WTC11 (cell line): ENCODE measurements at places on chromosomes 5 and 9. TPM values are rescaled to one million over a fixed set of nuclear protein-coding genes. Genes with fewer than 3 reads are reported as not detected.

Gene ECSCR
- 1.8 to 2.7 TPM (median 2.3 TPM) in 3 replicates for total RNA-seq

Gene CCDC171
- total RNA-seq = 2.8 to 4.1 TPM (median 2.9 TPM) in 3 replicates

Gene NPR2
- 10.1 to 14.1 TPM (median 12.6 TPM) in 3 replicates for total RNA-seq

Gene FOXI1
- total RNA-seq = not detected in 3 replicates

GRCh38 chr5:86824637-86825036 lies 206.9 kb downstream of the COX7C start:
- no peak for DNase-seq
- H3K36me3 ChIP-seq = no peaks in the 10 kb centered on the region
- no peak overlapping the region for H3K4me3 ChIP-seq
- no peak overlapping the region; the same call in 1 of the 2 replicates for H3K27ac ChIP-seq
- H3K27me3 ChIP-seq = no peaks in the 10 kb centered on the region

DNA sequence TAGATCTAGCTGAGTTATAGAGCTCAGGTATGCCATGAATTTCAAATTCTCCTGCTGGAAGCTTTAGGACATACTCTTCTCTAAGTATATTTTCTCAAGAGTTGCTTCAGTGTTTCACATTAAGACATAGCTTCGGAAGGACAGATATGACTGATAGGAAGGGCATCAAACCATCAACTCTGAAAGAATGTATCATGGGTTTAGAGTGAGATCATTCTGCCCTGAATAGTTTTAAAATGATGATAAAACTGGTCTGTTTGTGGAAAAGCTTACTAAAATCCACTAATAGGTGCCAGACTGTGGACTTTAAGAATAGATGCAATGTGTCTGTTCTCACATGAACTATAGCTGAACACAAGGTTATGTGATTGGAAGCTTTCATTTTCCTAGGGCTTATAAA lies 8.4 kb downstream of the SPEF2 start:
- no peak overlapping the region for H3K4me3 ChIP-seq
- peaks cover 9% of the 10 kb centered on the region for H3K27me3 ChIP-seq
- H3K36me3 ChIP-seq = no peaks in the 10 kb centered on the region
- H3K4me1 ChIP-seq = no peaks in the 10 kb centered on the region
- DNase-seq = no peak

DNA sequence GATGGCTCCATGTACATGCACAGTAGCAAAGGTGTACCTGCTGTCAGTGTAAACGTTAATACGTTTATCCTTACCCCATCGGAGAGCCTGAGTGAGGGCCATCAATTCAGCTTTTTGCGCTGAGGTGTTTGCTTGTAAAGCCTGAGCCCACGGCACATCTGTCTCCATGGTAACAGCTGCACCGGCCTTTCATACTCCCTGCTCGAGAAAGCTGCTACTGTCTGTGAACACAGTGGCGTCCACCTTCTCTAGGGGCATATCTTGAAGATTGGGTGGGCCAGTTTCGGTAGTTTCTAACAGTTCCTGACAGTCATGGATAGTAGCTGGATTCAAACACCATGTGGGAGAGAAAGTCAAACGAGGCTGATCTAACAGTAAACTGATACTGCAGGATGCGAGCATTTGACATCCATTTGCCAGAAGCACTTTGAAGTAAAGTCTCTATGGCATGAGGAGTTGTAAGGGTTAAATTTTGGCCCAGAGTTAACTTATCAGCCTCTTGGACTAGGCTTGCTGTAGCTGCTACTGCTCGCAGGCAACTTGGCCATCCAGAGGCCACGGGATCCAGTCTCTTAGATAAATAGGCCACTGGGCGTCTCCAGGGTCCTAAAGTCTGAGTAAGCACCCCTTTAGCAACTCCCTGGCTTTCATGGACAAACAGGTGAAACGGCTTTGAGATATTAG lies 21.0 kb upstream of the RHOBTB3 start:
- no peaks in the 10 kb centered on the region for H3K36me3 ChIP-seq
- H3K27ac ChIP-seq = no peak overlapping the region
- H3K4me1 ChIP-seq = peaks cover 20% of the 10 kb centered on the region

- H3K27me3 ChIP-seq = no peaks in the 10 kb centered on the region
- no peak overlapping the region for H3K27ac ChIP-seq
- no peak overlapping the region for H3K4me3 ChIP-seq
- H3K4me1 ChIP-seq = peaks cover 42% of the 10 kb centered on the region
- H3K36me3 ChIP-seq = no peaks in the 10 kb centered on the region
- DNase-seq = no peak
These were observed 130.8 kb downstream of the MACIR start for GRCh38 chr5:103389357-103389756.

DNA sequence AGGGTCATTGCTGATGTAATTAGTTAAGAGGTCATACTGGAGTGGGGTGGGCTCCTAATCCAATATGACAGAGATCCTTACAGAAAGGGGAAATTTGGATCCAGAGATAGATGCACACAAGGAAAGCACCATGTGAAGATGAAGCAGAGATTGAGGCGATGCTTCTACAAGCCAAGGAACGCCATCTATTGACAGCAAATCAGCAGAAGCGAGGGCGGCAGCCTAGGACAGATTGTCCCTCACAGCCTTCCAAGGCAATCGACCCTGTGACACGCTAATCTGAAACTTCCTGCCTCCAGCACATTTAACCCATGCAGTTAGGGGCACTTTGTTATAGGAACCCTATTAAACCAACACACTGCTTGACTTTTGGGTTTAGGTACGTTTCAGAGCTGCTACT lies 285.1 kb upstream of the DAP start:
- H3K27ac ChIP-seq = no peak overlapping the region
- no peaks in the 10 kb centered on the region for H3K36me3 ChIP-seq
- no peak overlapping the region for H3K4me3 ChIP-seq
- peak; percentile 18 for DNase-seq
- no peaks in the 10 kb centered on the region for H3K27me3 ChIP-seq
- H3K4me1 ChIP-seq = no peaks in the 10 kb centered on the region

- DNase-seq = no peak
- no peaks in the 10 kb centered on the region for H3K36me3 ChIP-seq
- H3K4me3 ChIP-seq = no peak overlapping the region
- H3K4me1 ChIP-seq = no peaks in the 10 kb centered on the region; the same call in 1 of the 2 replicates
- no peak overlapping the region for H3K27ac ChIP-seq
- no peaks in the 10 kb centered on the region for H3K27me3 ChIP-seq
These were observed 36.3 kb downstream of the ADAMTS19 start for GRCh38 chr5:129496421-129496820.

DNA sequence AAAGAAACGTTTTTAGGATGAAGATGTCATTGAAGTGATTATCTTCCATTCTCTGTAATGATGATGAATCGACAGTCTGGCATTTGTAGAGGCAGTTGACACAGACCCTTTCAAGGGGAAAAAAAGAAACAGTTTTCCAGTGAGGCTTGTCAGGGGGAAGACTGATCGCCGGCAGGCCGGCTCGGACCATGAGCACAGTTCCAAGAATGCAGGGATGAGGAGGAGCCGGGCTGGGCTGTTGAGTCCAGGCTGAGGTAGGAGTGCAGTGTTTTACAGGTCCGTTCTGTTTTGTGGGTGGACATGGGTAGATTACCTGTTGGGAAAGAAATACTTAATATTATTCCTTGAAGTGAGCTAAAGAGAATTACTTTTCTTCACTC lies 194.6 kb downstream of the AOPEP start:
- H3K4me1 ChIP-seq = peaks cover 45% of the 10 kb centered on the region
- no peak for DNase-seq
- no peak overlapping the region for H3K4me3 ChIP-seq
- peak overlapping the region; percentile 81 for H3K27ac ChIP-seq
- no peaks in the 10 kb centered on the region for H3K27me3 ChIP-seq

DNA sequence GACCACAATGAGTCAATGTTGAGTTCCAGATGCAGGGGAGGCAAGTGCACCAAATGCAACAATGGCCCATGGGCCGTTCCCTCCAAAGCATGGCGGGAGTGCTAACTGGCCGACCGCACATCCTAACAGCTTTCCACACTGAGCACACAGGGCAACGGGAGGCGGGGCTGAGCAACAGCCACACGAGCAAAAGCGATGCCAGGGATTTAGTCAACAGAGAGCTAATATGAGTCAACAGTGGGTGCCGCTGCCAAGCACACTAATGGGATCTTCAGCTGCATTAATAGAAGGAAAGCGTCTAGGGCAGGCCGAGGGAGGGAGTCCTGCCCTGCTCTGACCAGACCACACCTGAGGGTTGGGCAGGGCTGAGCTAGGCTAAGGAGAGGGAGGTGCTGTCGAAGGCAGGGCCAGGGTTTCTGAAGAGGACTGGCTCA lies 4.6 kb downstream of the EPB41L4B start:
- peak overlapping the region; percentile 47 for H3K27ac ChIP-seq
- no peak for DNase-seq
- no peaks in the 10 kb centered on the region for H3K36me3 ChIP-seq

DNA sequence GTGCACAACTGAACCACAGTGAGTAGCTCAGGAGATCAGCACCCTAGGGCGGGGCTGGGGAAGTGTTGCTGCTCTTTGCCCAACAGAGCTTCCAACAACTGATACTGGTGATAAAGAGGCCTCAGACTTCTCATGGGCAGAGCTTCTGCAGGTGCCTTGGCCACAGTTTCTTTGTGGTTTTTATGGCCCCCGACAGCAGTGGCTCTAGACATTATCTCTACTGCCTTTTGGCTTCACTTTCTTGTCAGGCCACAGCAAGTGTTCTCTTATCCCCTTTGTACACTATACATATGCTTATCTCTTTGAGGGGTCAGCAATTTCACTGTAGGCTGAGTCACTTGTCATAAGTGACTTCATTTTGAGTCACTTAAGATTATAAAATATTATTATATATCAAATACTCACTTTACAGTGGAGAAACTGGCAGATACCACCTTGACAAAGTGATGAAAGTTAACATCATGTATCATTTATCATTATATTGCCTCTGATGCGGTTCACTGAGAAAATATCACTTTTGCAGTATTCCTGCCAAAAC lies 90.9 kb upstream of the COX7C start:
- no peaks in the 10 kb centered on the region for H3K27me3 ChIP-seq
- H3K36me3 ChIP-seq = no peaks in the 10 kb centered on the region
- peaks cover 13% of the 10 kb centered on the region for H3K4me1 ChIP-seq

GRCh38 chr5:32339878-32340277 lies 27.1 kb upstream of the MTMR12 start:
- H3K36me3 ChIP-seq = peaks cover 86% of the 10 kb centered on the region
- H3K27me3 ChIP-seq = peaks cover 8% of the 10 kb centered on the region
- DNase-seq = no peak
- no peak overlapping the region for H3K4me3 ChIP-seq

DNA sequence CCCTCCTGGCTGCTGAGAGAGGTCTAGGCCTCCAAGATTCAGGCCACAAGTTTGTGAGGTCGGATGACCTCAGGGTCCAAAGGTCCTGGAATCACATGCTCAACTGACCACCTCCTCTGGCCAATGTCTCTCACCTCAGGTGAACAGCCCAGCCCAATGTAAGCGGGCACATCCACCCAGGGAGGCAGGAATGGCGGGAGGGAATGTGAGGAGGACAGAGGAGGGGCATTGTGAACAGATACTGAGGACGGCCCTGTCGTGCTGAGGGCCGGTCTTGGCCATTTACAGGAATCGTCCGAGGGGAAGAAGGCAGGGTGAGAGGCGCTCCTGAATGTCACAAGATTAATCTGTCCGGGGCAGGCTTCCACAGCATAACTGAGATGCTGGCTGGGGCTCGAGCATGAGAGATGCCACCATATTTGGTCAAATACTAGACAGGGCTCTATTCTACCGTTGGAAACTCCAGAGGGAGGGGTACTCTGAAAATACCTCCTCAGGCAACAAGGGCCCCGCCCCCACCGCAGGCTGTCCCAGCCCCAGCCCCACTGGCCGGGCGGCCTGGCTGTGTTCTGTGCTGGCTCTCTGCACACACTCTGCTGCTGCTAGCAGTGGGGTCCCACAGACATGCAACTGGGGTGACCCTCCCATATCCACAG lies 1.5 kb upstream of the IL17B start:
- no peaks in the 10 kb centered on the region for H3K27me3 ChIP-seq
- no peak overlapping the region for H3K4me3 ChIP-seq
- no peak for DNase-seq

- H3K36me3 ChIP-seq = peaks cover 6% of the 10 kb centered on the region
- H3K4me3 ChIP-seq = no peak overlapping the region
- no peak overlapping the region for H3K27ac ChIP-seq
- no peaks in the 10 kb centered on the region for H3K27me3 ChIP-seq
- no peak for DNase-seq
- peaks cover 21% of the 10 kb centered on the region for H3K4me1 ChIP-seq
These were observed 2.4 kb downstream of the CARD19 start for GRCh38 chr9:93098236-93098946.

DNA sequence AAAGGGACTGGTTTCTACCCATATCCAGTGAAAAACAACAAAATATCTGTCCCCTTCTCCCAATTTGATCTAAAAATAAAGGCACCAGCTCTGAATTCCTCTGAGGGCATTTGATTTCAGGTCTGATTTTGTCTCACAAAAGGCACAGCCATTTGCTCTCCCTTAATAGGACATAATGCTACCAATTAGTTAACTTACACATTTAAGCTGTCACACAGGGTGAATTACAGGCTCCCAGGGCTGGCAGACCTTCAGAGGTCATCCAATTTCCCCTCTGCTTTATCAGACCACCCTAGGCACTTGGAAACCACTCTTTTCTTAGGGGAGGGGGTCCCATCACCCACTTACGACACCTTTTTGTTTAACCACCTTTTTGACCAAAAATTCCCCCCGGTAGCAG lies 319.9 kb downstream of the SPOCK1 start:
- H3K4me3 ChIP-seq = no peak overlapping the region
- H3K4me1 ChIP-seq = peaks cover 3% of the 10 kb centered on the region
- no peaks in the 10 kb centered on the region for H3K36me3 ChIP-seq
- DNase-seq = no peak

GRCh38 chr5:38339446-38339845 lies 81.1 kb downstream of the EGFLAM start:
- no peak overlapping the region for H3K27ac ChIP-seq
- no peak overlapping the region for H3K4me3 ChIP-seq
- no peaks in the 10 kb centered on the region; the same call in 1 of the 2 replicates for H3K4me1 ChIP-seq
- no peaks in the 10 kb centered on the region for H3K36me3 ChIP-seq
- H3K27me3 ChIP-seq = no peaks in the 10 kb centered on the region
- no peak for DNase-seq

- H3K27me3 ChIP-seq = no peaks in the 10 kb centered on the region
- no peak overlapping the region for H3K4me3 ChIP-seq
- no peak for DNase-seq
- H3K36me3 ChIP-seq = no peaks in the 10 kb centered on the region
- peaks cover 7% of the 10 kb centered on the region for H3K4me1 ChIP-seq
- H3K27ac ChIP-seq = no peak overlapping the region
These were observed 189.7 kb downstream of the PALM2AKAP2 start for GRCh38 chr9:109969573-109970237.

- H3K27ac ChIP-seq = no peak overlapping the region
- H3K27me3 ChIP-seq = no peaks in the 10 kb centered on the region
- peaks cover 61% of the 10 kb centered on the region for H3K4me1 ChIP-seq
- H3K36me3 ChIP-seq = peaks cover 4% of the 10 kb centered on the region
- no peak overlapping the region for H3K4me3 ChIP-seq
- no peak for DNase-seq
These were observed 76.9 kb upstream of the IFNK start for GRCh38 chr9:27447031-27447683.

GRCh38 chr5:75524071-75524470 lies 12.4 kb downstream of the POLK start:
- peaks cover 15% of the 10 kb centered on the region for H3K36me3 ChIP-seq
- no peak for DNase-seq
- peaks cover 2% of the 10 kb centered on the region for H3K4me1 ChIP-seq
- H3K4me3 ChIP-seq = no peak overlapping the region
